ENCODE measurements at places on chromosomes 11 and 22. TPM values are rescaled to one million over a fixed set of nuclear protein-coding genes. Genes with fewer than 3 reads are reported as not detected.

The KCNQ1OT1 gene
- 3.9 TPM for total RNA-seq

The HOATZ gene
- total RNA-seq, result not detected

The SGSM1 gene
- not detected for total RNA-seq

The OR52E1 gene
- total RNA-seq, result not detected

The TSGA10IP gene
- total RNA-seq, result not detected

The SLC22A8 gene
- total RNA-seq, result not detected

The IL18 gene
- total RNA-seq, result 0.68 TPM

The CASP5 gene
- not detected for total RNA-seq

The TRIM51 gene
- total RNA-seq, result not detected

The TIGD3 gene
- total RNA-seq, result 0.16 TPM

The MICAL2 gene
- 20.8 TPM for total RNA-seq

The LINC01488 gene
- total RNA-seq, result not detected

The OR10G4 gene
- total RNA-seq, result not detected

The KDELR3 gene
- total RNA-seq, result 39.3 TPM

The TSPAN18 gene
- total RNA-seq, result 14.2 TPM

The GRIA4 gene
- not detected for total RNA-seq

The PMM1 gene
- total RNA-seq, result 49.8 TPM

The OR4A15 gene
- total RNA-seq, result not detected

The HPX gene
- total RNA-seq, result 1.4 TPM

The FAM181B gene
- 0.35 TPM for total RNA-seq

The TANGO2 gene
- total RNA-seq, result 24.9 TPM

The PANX3 gene
- not detected for total RNA-seq

The RELA gene
- 79.7 TPM for total RNA-seq

The APOBEC3A gene
- not detected for total RNA-seq

The TYR gene
- total RNA-seq, result not detected

The OR52N4 gene
- total RNA-seq, result not detected

The YPEL1 gene
- total RNA-seq, result 15.1 TPM

The ESAM gene
- 0.71 TPM for total RNA-seq

The CSF2RB gene
- total RNA-seq, result not detected

The MGAT3 gene
- total RNA-seq, result 9.4 TPM

The SHISAL1 gene
- total RNA-seq, result 6.1 TPM

The SLC6A5 gene
- total RNA-seq, result not detected

The CCND1 gene
- total RNA-seq, result 183 TPM

The TPCN2 gene
- 22.4 TPM for total RNA-seq

The NUDT8 gene
- 5.9 TPM for total RNA-seq

The OR5B21 gene
- total RNA-seq, result not detected

The JHY gene
- 8.6 TPM for total RNA-seq

The DGCR6 gene
- 4.3 TPM for total RNA-seq

The RIBC2 gene
- total RNA-seq, result 0.56 TPM

Data from osteocyte (in vitro differentiated cells).